ENCODE measurements at places on chromosomes 3 and 15. TPM values are rescaled to one million over a fixed set of nuclear protein-coding genes. Genes with fewer than 3 reads are reported as not detected.

- peaks cover 17% of the 10 kb centered on the region for H3K4me1 ChIP-seq
- no peak for DNase-seq
- no peaks in the 10 kb centered on the region for H3K27me3 ChIP-seq
- no peaks in the 10 kb centered on the region for H3K36me3 ChIP-seq
- no peak overlapping the region for H3K4me3 ChIP-seq
- H3K27ac ChIP-seq: no peak overlapping the region
Measured at GRCh38 chr3:13095408-13095937, 22.2 kb upstream of the IQSEC1 start.

DNA sequence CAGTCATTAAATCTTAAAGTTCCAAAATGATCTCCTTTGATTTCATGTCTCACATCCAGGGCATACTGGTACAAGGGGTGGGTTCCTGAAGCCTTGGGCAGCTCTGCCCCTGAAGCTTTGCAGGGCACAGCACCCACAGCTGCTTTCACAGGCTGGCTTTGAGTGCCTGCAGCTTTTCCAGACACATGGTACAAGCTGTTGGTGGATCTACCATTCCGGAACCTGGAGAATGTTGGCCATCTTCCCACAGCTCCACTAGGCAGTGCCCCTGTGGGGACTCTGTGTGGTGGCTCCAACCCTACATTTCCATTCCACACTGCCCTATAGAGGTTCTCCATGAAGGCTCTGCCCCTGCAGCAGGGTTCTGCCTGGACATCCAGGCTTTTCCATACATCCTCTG lies 211.1 kb upstream of the THBS1 start:
- DNase-seq: no peak
- no peaks in the 10 kb centered on the region for H3K36me3 ChIP-seq
- no peak overlapping the region for H3K4me3 ChIP-seq

CDCP1 gene
- 1.5 TPM for total RNA-seq

DNA sequence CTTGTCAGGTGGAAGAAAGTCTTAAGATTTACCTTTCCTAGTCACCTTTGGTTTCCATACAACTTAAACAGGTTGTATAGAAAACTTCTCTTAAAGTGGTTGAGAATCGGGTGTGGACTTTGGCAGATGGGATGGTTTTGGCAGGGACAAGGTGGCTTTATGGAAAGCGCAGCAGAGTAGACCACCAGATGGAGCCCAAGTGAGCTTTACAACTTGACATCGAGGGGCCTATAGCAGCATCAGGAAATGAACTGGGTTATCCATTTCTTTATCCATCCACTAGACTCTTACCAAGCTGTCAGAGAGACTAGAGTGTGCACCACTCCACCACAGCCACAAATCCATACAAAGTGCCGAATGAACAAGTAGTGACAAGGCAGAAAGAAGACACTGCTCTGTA lies 85.3 kb upstream of the MBNL1 start:
- H3K27ac ChIP-seq: no peak overlapping the region
- no peak for DNase-seq
- H3K4me1 ChIP-seq: no peaks in the 10 kb centered on the region

- peak; percentile 74 for DNase-seq
- peak within 1 kb of the TSS; percentile 98 for H3K4me3 ChIP-seq
- H3K27ac ChIP-seq: peak within 1 kb of the TSS; percentile 86
- H3K27me3 ChIP-seq: no peaks in the 10 kb centered on the region
Measured at GRCh38 chr3:186806089-186807055, at the start of gene RFC4. RFC4 (minus strand) TSS chr3:186806482; CDS start chr3:186804713, 1,769 bp downstream.

ADIPOQ gene
- total RNA-seq: 186 TPM

DNA sequence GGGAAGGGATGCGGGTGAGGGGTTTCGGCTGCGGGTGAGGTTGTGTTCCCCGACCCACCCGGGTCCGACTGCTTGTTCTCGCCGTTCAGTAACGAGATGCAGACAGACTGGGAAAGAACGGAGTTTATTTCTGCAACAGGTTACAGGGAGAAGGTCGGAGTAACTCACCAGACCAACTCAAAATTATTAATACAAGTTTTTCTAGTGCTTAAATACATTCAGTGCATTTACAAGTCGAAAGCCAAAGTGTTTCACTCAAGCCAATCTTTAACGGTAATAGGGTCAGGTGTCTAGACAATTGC lies 492 bp upstream of the HIGD1A start:
- H3K36me3 ChIP-seq: no peaks in the 10 kb centered on the region
- peaks cover 13% of the 10 kb centered on the region for H3K4me1 ChIP-seq
- H3K27ac ChIP-seq: peak overlapping the region; percentile 91
- DNase-seq: no peak

CASR gene
- total RNA-seq: 0.39 TPM

- DNase-seq: no peak
- peak overlapping the region; percentile 84 for H3K27ac ChIP-seq
- peak overlapping the region; percentile 86 for H3K4me3 ChIP-seq
- peaks cover 48% of the 10 kb centered on the region for H3K4me1 ChIP-seq
- no peaks in the 10 kb centered on the region for H3K27me3 ChIP-seq
Measured at GRCh38 chr3:184315871-184316661, 1.7 kb downstream of the EIF4G1 start.

GRCh38 chr3:189512821-189513220 lies 118.4 kb upstream of the TP63 start:
- no peak overlapping the region for H3K4me3 ChIP-seq
- peak overlapping the region; percentile 21 for H3K27ac ChIP-seq
- H3K27me3 ChIP-seq: no peaks in the 10 kb centered on the region
- no peak for DNase-seq

ITIH4 gene
- 5.4 TPM for total RNA-seq

- H3K4me1 ChIP-seq: peaks cover 34% of the 10 kb centered on the region
- no peaks in the 10 kb centered on the region for H3K27me3 ChIP-seq
- no peak overlapping the region for H3K27ac ChIP-seq
- DNase-seq: no peak
Measured at GRCh38 chr15:64502551-64502950, 42.2 kb downstream of the ZNF609 start.

SLC6A1 gene
- 3.9 TPM for total RNA-seq

RGMA gene
- total RNA-seq: 33.0 TPM

ZKSCAN7 gene
- 10.0 TPM for total RNA-seq

GRCh38 chr15:89999676-90000185 lies 1.4 kb upstream of the ZNF710 start:
- H3K27me3 ChIP-seq: no peaks in the 10 kb centered on the region
- H3K27ac ChIP-seq: peak overlapping the region; percentile 87

GRCh38 chr15:23924686-23925085 lies 237.6 kb upstream of the NDN start:
- H3K4me3 ChIP-seq: no peak overlapping the region
- H3K4me1 ChIP-seq: no peaks in the 10 kb centered on the region
- no peaks in the 10 kb centered on the region for H3K27me3 ChIP-seq
- H3K36me3 ChIP-seq: no peaks in the 10 kb centered on the region
- no peak for DNase-seq

DNA sequence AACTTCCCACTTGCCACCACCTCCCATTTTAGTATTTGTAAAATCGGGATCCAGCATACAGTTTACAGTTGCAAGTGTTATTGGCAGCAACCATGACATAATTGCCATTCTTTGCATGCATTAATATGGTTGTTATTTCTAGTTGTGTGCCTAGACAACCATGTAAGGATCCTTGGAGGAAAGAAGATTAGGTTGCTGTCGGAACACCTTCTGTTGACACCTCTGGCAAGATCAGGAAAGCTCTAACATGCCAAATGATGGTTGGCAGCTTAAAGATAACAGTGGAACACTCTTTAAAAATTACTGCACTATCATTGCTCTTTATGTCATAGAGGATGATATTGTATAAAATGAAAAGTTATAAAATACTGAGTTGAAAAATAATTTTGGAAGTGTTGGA lies 313.5 kb upstream of the RARB start:
- no peak overlapping the region for H3K4me3 ChIP-seq
- H3K27me3 ChIP-seq: no peaks in the 10 kb centered on the region
- DNase-seq: no peak
- no peaks in the 10 kb centered on the region for H3K36me3 ChIP-seq
- H3K4me1 ChIP-seq: no peaks in the 10 kb centered on the region
- H3K27ac ChIP-seq: no peak overlapping the region

- no peak overlapping the region for H3K27ac ChIP-seq
- peaks cover 7% of the 10 kb centered on the region for H3K4me1 ChIP-seq
- no peak overlapping the region for H3K4me3 ChIP-seq
- H3K36me3 ChIP-seq: no peaks in the 10 kb centered on the region
Measured at GRCh38 chr3:11138371-11138770, 15.9 kb upstream of the HRH1 start.

DNA sequence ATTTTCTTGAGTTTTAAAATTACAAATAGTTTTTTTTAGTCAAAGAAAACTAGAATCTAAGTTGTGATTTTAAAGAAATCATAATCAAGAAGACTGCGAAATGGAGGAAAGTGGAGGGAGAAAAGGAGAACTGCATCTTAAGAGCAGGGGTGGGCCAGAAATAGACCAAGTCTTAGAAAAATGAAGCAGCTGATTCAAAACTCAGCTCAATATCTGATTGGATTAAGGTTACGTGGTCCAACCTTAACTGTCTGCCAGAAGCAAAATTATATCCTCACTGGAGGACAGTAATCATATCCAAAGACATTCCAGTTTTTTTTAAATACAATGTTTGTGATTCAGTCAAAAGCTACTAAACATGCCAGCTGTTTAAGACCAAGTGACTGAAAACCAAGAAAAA lies 41.4 kb downstream of the CHSY1 start:
- peaks cover 22% of the 10 kb centered on the region for H3K4me1 ChIP-seq
- no peaks in the 10 kb centered on the region for H3K27me3 ChIP-seq
- H3K27ac ChIP-seq: peak overlapping the region; percentile 5
- no peak overlapping the region for H3K4me3 ChIP-seq

GRCh38 chr3:183577346-183577745 lies 21.8 kb upstream of the KLHL6 start:
- no peaks in the 10 kb centered on the region for H3K27me3 ChIP-seq

DNA sequence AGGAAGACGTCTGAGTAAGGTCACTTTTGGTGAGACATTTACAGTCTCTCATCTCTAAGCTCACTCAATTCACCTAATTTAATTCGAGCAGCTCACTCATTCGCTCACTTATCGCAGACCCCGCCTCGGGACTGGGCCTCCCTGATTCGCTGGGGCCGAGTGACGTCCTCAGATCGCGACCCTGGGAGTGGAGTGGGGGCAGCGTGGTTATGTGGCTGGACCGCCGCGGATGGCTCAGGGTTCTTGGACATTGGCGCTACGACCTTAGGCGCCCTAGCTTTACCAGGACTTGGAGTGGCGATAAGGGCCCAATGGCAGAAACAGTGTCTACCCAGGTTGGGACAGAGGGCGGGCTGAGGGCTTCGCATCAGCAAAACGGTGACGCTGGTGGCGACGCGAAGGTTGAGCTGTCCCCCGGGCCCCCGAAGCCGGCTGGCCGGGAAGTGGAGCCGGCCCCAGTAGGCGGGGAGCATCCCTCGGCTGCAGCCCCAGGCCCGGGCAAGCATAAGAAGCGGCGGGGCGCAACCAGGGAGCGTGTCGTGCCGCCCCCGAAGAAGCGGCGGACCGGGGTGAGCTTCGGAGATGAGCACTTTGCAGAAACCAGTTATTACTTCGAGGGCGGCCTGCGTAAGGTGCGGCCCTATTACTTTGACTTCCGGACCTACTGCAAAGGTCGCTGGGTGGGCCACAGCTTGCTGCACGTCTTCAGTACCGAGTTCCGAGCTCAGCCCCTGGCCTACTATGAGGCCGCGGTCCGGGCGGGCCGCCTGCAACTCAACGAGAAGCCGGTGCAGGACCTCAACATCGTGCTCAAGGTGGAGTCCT lies at the start of gene RPUSD2:
Gene RPUSD2, plus strand, starts transcription at position 171 of the 825 bp plus-strand sequence. Its CDS starts 39 bp downstream, at position 210.
- DNase-seq: peak; percentile 87
- H3K27me3 ChIP-seq: no peaks in the 10 kb centered on the region
- H3K36me3 ChIP-seq: peaks cover 9% of the 10 kb centered on the region
- peak within 1 kb of the TSS; percentile 89 for H3K27ac ChIP-seq

- peak overlapping the region; percentile 97 for H3K4me3 ChIP-seq
- H3K27me3 ChIP-seq: no peaks in the 10 kb centered on the region
- no peak for DNase-seq
- no peaks in the 10 kb centered on the region for H3K36me3 ChIP-seq
Measured at GRCh38 chr15:84979651-84980050, 2.0 kb upstream of the PDE8A start.

CLDN1 gene
- 116 TPM for total RNA-seq

- no peaks in the 10 kb centered on the region for H3K27me3 ChIP-seq
- H3K4me3 ChIP-seq: no peak overlapping the region
- no peaks in the 10 kb centered on the region for H3K36me3 ChIP-seq
- no peak for DNase-seq
Measured at GRCh38 chr15:78365917-78366316, 25.8 kb downstream of the CRABP1 start.

- H3K27me3 ChIP-seq: no peaks in the 10 kb centered on the region
- no peak overlapping the region for H3K4me3 ChIP-seq
- peaks cover 3% of the 10 kb centered on the region for H3K4me1 ChIP-seq
Measured at GRCh38 chr15:68515371-68516095, 63.3 kb upstream of the CORO2B start.

DNA sequence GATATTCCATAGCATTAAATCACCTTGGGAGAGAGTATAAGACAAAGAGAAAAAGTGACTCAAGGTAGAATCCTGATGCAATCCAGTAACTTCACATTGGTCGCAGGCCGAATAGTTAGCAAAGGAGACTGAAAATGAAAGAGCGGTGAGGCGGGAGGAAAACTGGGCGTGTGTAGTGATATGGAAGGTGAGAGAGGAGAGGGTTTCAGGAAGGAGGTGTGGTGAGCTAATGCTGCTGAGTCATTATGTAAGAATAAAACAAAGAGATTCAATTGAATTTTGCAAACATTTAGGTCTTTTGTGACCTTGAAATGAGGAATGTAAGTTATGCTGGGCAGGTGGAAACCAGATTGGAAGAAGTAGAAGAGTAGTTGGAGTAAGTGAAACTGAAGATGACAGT lies 235.3 kb downstream of the C3orf38 start:
- no peaks in the 10 kb centered on the region for H3K36me3 ChIP-seq
- no peak overlapping the region for H3K27ac ChIP-seq
- no peak overlapping the region for H3K4me3 ChIP-seq
- no peaks in the 10 kb centered on the region for H3K27me3 ChIP-seq
- DNase-seq: no peak

SHC4 gene
- 36.9 TPM for total RNA-seq

- H3K4me3 ChIP-seq: no peak overlapping the region
- H3K27me3 ChIP-seq: no peaks in the 10 kb centered on the region
- H3K4me1 ChIP-seq: no peaks in the 10 kb centered on the region
Measured at GRCh38 chr3:3699816-3700633, 99.2 kb upstream of the LRRN1 start.

GRCh38 chr3:29554566-29554965 lies 273.7 kb downstream of the RBMS3 start:
- no peak overlapping the region for H3K27ac ChIP-seq
- H3K4me1 ChIP-seq: peaks cover 56% of the 10 kb centered on the region
- DNase-seq: no peak
- H3K4me3 ChIP-seq: no peak overlapping the region

DNA sequence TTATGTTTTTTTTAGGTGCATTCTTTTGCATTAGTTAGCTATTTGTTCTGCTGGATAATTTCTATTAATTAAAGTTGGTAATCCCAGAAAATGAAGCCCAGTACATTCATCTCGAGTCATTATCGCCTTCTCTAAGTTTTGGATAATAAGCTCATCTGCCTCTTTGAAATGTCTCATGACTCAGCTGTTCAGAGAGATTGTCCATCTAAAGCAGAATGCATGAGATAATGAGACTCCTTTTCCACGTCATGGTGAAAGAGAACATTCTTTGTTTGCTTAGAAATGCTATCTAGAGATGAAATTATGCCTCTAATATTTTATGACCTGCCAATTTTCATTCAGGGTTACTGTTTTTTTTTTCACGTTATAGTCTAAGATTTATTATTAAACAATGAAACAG lies 374.7 kb upstream of the GOLIM4 start:
- DNase-seq: no peak
- H3K27me3 ChIP-seq: no peaks in the 10 kb centered on the region
- no peaks in the 10 kb centered on the region for H3K4me1 ChIP-seq
- H3K27ac ChIP-seq: no peak overlapping the region
- no peak overlapping the region for H3K4me3 ChIP-seq
- no peaks in the 10 kb centered on the region for H3K36me3 ChIP-seq

- no peak overlapping the region for H3K27ac ChIP-seq
- H3K4me3 ChIP-seq: no peak overlapping the region
- H3K27me3 ChIP-seq: no peaks in the 10 kb centered on the region
Measured at GRCh38 chr3:23314981-23315762, 112.0 kb downstream of the UBE2E2 start.

DNAH12 gene
- total RNA-seq: 0.30 TPM
